ENCODE measurements at places on chromosomes 1 and 21.

- no peak for DNase-seq
Measured at GRCh38 chr21:27498025-27498424, 531.1 kb upstream of the ADAMTS5 start.

GRCh38 chr1:60108196-60108595 is 34.6 kb upstream of the C1orf87 start:
- no peak for DNase-seq

- DNase-seq: no peak
Measured at GRCh38 chr1:43258370-43258769, 11.4 kb upstream of the TMEM125 start.

GRCh38 chr1:92797297-92797696 is 12.4 kb upstream of the EVI5 start:
- no peak for DNase-seq

- no peak for DNase-seq
Measured at GRCh38 chr1:102879439-102879993, 228.8 kb downstream of the COL11A1 start.
